ENCODE measurements at places on chromosomes 2 and 18.

DNA sequence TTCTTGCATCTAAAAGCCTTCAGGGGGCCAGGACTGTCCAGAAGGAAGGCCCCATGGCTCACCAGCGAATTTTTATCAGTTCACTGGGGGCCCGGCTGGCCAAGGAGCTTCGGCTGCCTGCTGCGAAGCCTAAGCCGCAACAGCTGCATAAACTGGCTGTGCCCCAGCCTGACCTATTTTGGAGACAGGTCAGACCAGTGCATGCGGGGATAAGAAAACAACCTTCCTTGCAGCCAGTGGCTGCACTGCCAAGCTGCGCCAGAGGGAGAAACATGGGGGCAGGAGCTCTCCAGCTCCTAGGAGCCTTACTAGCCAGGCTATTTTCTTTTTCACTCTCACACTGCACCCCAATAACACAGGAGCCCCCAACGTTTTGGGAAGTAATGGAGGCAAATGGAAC, 15.2 kb downstream of the PAX3 start:
- DNase-seq, result no peak

DNA sequence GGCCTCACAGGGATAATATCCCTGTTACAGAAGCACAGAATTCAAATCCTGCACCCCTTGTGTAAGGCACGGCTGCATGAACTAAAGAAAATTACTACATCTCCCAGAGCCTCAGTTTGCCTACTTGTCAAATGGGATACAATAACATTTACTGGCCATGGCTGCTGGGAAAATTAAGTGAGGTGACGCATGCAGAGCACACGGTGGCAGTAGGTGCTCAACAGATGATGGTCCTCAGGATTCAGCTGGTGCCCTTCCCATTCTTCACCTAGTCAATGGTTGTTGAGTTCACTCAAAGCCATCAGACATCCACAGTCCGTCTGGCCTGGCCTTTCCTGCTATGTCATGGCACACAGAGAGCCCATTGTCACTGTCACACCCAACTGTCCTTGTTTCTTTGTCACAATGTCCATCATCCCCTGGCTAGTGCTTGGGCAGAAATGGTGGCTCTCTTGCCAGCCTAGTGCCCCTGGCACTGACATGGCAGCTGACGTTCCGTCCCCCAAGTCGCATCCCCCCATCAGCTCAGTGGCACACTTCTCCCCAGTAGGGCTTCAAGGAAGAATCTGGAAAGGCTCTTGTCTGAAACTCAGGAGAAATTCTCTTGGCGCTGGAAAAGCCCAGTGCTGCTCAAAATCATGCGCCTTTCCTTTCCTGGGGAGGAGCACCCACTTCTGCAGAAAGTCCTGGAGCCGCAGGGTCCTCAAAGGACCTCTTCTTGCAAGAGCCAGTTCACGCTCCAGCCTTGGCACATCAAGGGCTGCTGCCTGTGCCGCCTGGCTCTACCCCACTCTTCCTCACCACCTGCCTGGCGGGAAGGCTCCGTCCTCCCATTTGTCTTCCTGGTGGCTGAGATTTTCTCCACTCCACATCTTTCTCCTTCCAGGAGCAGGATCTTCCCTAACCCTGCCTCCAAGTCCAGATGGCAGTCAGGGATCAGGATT, 55.9 kb upstream of the SLC66A3 start:
- no peak for DNase-seq

DNA sequence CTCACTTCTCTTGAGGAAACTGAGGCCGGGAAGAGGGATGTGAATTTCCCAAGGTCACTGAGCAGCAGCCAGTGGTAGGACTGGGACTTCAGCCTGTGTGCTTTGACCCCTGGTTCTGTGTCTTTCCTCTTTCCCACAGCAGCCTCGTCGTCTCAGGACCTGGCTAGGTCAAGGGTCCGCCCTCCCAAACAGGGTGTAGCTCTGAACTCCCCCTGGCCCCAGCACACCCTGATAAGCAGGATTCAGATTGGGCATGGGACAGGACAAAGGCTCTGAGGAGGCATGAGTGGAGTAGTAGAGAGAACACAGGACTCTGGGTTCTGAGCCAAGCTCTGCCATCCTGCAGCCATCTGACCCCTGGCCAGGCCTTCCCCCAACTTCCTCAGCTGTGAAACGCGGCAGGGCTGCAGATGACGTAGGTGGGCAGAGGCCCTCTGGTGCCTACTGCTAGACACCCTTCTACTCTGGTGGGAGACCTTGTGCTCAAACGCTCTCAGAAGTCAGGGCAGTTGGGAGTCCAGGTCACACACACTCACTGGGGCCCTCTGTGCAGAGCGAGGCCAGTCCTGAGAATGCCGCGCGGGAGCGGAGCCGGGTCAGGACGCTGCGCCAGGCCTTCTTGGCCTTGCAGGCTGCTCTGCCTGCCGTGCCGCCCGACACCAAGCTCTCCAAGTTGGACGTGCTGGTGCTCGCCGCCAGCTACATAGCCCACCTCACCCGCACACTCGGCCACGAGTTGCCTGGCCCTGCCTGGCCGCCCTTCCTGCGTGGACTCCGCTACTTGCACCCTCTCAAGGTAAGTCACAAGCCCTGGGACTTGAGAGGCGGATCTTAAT, 984 bp downstream of the TCF23 start:
- no peak for DNase-seq

DNA sequence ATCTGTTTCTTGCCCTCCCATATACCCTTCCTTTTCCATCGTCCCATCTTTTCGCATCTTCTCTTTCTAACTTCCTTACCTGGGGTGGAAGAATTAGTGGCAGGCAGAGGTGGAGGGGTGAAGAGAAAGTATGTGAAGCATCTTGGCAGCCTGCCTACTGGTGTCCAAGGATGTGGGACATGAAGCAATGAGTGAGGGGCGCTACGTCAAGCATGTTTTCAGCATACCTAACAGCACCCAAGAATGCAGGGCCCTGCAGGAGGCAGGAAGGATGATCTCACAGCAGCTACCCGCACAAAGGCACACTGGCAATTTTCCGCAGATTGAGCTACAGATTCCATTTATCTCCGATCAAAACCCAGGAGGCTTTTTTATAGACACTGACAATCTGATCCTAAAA, 42.2 kb downstream of the METTL4 start:
- no peak for DNase-seq

- no peak for DNase-seq
These were observed 11.0 kb downstream of the ZNF407 start for GRCh38 chr18:74608681-74609080.

- DNase-seq, result no peak
These were observed 306.2 kb upstream of the KCNJ3 start for GRCh38 chr2:154392256-154392655.

DNA sequence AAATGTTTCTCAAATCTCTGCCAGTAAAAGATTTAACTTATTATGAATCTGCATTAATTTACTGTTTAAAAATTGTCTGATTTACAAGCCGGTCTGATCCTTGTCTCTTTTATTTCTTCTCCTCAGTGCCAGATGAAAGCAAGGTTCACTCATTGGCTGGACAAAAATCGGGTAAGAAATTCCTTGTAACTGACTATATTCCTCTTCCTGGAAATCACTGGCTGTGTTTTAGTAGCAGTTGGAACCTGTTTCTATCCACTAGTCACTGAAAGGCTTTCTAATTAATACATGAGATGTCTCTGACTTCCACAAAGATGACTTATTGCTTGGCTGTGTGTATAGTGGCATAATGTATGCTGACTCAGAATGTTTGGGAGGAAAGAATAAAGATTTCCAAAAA, 436.6 kb upstream of the NRP2 start:
- no peak for DNase-seq

GRCh38 chr18:56407646-56408180, 230.7 kb downstream of the TXNL1 start:
- no peak for DNase-seq

- no peak for DNase-seq
These were observed 178.5 kb upstream of the TRIB2 start for GRCh38 chr2:12538138-12538694.

- DNase-seq, result peak; percentile 44
These were observed 22.2 kb downstream of the MBP start for GRCh38 chr18:77110400-77110799.

- DNase-seq, result no peak
These were observed 398.4 kb downstream of the NUP35 start for GRCh38 chr2:183522489-183523266.
